ENCODE measurements at places on chromosomes 13 and 19. TPM values are rescaled to one million over a fixed set of nuclear protein-coding genes. Genes with fewer than 3 reads are reported as not detected.

DNA sequence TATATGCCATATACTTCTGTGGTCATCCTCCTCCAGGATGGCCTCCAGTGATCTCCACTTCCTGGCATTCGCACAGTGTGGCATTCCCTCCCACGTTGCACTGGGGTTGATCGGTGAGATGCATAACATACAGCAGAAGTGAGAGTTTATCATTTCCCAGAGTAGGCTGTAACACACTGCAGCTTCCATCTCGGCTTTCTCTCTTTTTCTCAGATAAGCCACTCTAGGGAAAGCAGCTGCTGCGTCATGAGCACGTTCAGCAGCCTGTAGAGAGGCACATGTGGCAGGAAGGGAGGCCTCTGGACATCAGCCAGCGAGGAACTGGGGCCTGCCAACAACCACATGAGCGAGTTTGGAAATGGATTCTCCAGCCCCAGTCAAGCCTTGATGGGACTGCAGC, 807.1 kb downstream of the DIAPH3 start:
- no peak for DNase-seq

- no peak for DNase-seq
Measured at GRCh38 chr13:101584331-101584730, 131.9 kb downstream of the ITGBL1 start.

Gene FIZ1
- total RNA-seq: 14.8 TPM

- DNase-seq: no peak
Measured at GRCh38 chr13:87678372-87678752, 7.2 kb downstream of the SLITRK5 start.

- peak; percentile 5 for DNase-seq
Measured at GRCh38 chr19:53365899-53366493, 491 bp downstream of the ZNF525 start.

GRCh38 chr19:42440357-42441048, 2.2 kb downstream of the CXCL17 start:
- DNase-seq: peak; percentile 33

DNA sequence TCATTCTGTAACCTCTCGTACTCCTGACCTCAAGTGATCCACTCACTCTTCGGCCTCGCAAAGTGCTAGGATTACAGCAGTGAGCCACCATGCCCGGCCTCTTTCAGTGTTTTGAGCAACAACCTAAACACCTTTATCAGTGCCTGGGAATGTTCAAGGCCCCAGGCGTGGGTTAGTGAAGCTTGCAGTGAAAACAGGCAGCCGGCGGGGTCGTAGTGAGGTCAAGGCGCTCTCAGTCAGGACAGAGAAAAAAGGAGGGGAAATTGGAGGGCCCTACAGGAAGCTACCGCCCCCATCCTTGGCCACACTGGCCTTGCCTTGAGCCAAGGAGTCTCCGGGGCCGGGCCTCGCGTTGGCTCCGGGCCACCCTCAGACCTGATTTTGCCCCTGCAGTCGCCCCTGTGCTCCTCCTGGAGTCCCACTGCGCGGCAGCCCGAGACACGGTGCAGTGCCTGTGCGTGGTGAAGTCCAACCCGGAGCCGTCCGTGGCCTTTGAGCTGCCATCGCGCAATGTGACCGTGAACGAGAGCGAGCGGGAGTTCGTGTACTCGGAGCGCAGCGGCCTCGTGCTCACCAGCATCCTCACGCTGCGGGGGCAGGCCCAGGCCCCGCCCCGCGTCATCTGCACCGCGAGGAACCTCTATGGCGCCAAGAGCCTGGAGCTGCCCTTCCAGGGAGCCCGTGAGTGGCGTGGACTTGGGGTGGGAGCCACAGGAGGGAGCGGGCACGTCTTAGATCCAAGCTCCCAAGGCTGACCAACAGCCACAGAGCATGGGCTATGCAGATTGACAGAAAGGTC, 17.7 kb downstream of the MAG start:
- DNase-seq: no peak

DNA sequence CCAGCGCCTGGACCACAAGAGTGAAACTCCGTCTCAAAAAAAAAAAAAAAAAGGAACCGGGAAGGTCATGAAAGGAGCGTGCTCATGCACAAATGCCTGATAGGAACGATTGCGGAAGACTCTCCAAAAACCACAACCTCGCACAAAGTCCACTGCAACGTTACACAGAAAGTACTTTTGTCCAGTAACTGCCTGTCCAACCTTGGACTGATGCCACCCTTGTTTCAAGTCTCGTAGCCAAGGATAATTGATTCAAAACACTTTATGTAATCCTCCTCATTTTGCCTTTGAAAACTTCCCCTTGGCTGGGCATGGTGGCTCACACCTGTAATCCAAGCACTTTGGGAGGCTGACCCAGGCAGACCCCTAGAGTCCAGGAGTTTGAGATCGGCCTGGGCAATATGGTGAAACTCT, 13.7 kb downstream of the LGALS7 start:
- DNase-seq: no peak

Gene TSEN34
- total RNA-seq: 163 TPM

- DNase-seq: no peak
Measured at GRCh38 chr13:45302507-45302906, 38.5 kb downstream of the TPT1 start.

DNA sequence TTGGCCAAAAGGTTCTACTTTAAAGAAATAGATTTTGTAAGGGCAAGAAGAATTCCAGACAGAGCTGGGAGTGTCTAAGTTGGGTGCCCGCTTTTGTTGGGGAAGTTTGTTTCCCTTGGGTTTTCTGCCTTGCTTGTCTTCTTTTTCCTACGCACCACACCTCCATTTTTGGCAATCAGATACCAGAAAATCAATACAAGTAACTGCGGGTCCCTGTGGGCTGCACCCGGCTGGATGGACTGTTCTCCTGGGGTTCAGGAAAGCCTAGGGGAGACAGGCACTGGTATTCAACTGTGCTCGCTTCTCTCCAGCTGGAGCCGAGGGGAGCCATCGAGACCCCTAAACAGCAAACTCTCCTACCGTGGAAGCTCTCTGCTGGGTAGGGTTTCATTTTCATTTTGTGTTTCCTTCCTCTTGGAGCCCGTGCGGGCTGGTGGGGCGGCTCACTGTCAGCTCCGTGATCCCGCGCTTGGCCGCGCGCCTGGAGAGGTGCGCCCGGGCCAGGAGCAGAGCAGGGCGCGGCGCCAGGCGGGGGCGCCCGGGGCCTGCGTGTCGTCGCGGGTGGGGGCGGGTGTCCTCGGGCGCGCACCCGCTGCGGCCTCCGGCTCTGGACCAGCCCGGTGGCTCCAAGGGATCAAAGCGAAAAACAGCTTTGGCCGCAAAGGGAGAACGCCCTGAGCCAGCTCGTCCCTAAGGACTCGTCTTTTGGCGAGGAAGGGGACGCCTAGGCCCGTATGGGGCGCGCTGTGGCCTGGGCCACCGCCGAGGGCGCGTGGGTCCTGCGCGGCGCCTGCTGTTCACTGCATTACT, 347.2 kb downstream of the ZNF536 start:
- peak; percentile 64 for DNase-seq

- no peak for DNase-seq
Measured at GRCh38 chr13:100940658-100941057, 266.1 kb upstream of the TMTC4 start.

DNA sequence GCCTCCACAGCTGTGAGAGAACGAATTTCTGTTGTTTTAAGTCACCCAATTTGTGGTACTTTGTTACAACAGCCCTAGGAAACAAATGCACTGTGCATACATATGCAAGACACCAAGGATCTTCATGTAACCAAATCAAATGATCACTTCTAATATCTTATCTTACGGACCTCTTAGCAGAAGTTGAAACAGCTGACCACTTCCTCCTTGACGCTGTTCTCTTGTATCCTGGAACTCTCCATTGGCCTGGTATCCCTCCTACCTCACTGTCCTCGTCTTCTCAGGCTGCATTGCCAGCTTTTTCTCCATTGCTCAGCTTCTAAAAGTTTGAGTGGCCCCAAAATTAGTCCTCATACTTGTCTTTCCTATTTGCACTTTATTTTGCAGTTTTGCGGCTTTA, 200.4 kb downstream of the DLEU7 start:
- DNase-seq: no peak

DNA sequence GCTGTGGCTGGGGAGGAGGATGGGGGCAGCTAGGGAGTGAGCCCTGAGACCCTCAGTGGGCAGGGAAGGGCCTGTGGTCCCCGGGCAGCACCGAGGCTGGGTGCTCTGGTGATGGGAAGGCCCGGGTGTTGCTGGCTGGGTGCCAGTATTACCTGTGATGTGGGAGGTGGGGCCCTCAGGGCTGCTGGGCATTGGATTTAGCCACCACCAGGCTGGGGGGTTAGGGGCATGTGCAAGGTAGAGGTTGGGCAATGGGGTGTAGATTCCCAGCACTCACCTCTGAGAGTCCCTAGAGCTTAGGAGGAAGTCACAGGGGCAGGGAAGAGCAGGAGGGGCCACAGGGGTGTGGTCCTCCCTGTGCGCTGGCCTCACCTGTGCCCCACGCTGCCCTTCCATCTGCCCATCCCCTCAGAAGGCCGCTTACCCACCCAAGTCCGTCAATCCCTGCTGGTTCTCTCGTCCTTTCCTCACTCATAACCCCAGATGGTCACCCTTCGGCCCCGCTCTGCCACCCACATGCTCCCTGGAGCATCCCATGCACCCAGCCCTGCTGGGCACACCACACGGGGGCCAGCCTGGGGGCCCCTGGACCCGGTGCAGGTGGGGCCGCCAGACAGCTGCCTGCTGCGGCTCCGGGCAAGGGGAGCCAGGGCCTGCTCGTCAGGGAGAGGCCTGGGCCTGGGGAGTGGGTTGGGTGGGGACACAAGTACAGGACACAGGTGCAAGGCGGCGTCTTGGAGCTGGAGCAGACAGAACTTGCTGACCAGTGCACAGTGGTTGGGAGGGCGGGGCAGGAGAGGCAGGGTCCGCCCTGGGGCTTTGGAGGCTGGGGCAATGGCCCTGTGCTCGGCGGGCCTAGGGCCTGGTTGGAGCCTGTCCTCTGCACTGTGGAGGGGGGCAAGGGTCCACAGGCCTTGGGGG, 12.5 kb downstream of the EPN1 start:
- no peak for DNase-seq

Gene ZNF471
- total RNA-seq: 4.9 TPM

DNA sequence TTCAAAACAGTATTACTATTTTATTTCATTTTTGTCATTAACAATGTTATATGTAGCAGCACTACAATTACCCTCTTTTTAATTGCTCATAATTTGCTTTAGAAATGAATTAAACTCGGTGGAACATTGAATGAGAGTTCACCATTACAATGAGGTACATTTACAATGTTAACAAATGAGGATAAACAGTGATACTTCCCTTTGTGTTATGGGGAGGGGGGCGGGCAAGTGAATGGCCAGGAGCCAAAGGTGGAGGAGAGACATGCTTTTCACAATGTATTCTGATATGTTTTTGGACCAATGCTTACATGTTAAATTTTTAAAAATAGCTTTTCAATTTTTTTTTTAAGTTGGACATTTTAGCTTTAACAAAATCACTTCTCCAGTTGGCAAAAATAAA, 34.2 kb downstream of the NALCN start:
- DNase-seq: no peak

DNA sequence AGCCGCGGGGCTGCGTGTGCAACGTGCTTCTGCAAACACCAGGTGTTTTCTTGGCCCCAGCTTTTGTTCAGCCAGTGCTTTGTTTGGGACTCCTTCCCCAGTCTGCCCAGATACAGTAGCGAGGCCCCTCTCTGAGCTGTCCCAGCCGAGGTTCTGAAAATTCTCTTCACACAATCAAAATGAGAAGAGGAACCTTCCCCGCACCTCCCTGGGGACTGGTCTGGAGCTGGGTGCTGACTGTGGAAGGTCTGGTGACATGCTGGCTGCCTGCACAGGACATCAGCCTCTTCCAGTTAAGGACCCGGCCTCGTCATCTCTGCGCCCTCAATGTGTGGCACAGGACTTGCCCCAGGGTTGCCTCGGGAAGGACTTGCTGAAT, 4.2 kb downstream of the ATP4A start:
- DNase-seq: no peak

Gene ETV2
- 1.2 TPM for total RNA-seq

Gene C19orf85
- total RNA-seq: not detected

- DNase-seq: no peak
Measured at GRCh38 chr19:11887234-11887610, 360 bp upstream of the ZNF69 start.

GRCh38 chr13:19838865-19839275, 24.6 kb downstream of the ZMYM5 start:
- no peak for DNase-seq

- DNase-seq: no peak
Measured at GRCh38 chr13:48500652-48501197, 32.2 kb downstream of the RCBTB2 start.

GRCh38 chr13:89695343-89696257, 1651.9 kb upstream of the MIR17HG start:
- DNase-seq: no peak

DNA sequence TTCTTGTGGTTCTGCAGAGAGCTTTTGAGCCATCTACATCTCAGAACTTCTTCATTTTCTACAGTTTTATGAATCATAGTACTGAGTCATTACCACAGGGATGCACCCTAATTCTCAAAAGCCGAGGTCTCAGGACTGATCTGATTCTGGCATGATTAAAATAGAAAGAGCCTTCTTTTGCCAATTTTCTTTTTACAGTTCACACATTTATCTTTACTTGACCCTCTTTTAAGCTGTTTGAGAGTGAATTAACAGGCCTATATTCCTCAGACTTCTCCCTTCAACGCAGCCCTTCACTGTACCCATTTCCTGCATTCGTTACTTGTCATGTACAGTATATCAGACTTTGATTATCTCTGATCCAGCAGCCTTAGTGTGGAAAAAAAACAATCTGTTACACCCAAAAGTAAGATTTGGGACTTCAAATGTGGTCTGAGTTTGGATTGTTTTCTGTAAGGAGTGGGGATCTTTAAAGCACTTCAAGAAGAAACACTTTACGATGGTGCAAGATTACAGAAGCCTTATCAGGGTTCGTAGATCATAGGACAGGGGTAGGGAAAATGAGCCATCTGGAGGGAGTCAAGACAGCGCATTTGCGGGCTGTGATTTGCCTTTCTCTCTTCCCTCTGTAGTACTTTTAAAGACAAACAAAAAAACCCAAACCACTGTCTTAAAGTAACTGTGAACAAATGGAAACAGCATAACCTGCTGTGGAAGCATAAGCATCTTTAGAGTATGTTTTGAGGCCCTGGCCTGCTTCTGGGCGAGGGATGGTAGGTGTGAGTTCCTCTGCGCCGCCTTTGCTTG, 15.3 kb upstream of the GPR183 start:
- DNase-seq: no peak

DNA sequence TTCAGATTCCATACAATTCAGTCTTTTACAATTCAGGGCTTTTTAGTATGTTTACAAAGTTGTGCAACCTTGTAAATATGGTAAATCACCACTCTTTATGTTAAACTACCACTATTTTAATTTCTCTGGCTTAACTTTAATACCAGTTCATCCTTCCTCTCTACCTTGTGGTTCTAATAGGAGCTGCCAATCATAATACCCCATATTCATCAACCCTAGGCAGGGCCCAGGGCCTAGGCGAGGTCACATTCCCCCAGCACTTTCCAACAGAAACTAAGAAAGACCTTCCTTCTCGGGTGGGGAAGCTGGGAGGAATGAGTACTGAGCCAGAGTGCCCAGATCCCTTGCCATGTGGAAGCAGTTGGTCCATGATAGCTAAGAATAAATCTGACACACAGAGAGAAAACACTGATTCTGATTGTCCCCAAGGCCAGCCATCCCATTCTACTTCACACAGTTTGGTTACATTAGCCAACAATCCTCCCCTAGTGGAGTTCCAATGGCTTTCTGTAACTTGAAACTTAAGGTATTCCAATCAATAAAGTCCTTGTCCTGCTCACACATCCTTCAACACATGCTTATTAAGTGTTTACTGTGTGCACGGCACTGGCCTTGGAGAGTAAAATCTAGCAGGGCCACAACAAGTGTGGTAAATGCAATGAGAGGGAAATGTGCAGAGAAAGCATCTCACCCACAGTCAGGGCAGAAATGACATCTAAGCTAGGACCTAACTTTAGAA, 76.8 kb downstream of the NUFIP1 start:
- no peak for DNase-seq

Measured in prostate gland (tissue), 2 donors.